Stimulated activated CD8-positive, alpha-beta memory T cell treated with anti-CD3 and anti-CD28 coated beads, Interleukin-7, amount 100 ng/mL, for 24 hours (primary cell): ENCODE measurements at places on chromosomes 4 and X.

- DNase-seq: no peak
These were observed at the start of gene DKK2 for GRCh38 chr4:107035819-107036583. TSS of gene DKK2 (minus strand) at chr4:107036313. CDS start at chr4:107035591, 722 bp downstream.

DNA sequence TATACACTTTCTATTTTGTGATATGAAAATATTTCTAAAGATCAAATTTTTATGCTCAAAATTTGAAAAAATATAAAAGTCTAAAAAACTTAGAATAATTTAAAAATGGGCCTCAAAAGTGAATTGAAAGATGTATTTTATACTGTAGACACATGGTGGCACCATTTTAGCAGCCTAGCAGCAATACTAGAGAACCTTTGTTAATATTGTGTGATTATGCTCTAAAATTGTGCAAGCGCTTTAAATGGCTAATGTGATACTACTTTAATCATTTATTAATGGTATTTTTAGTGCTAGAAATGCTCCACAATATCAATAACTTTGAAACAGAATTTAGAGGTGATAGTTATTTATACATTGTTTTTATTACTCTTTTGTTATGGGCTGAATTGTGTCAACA is 3.7 kb upstream of the GUF1 start:
- no peak for DNase-seq

- no peak for DNase-seq
These were observed 90.4 kb downstream of the RASL11B start for GRCh38 chr4:52952540-52952939.

GRCh38 chr4:2243681-2244380 is 1.9 kb upstream of the HAUS3 start:
- DNase-seq: no peak

DNA sequence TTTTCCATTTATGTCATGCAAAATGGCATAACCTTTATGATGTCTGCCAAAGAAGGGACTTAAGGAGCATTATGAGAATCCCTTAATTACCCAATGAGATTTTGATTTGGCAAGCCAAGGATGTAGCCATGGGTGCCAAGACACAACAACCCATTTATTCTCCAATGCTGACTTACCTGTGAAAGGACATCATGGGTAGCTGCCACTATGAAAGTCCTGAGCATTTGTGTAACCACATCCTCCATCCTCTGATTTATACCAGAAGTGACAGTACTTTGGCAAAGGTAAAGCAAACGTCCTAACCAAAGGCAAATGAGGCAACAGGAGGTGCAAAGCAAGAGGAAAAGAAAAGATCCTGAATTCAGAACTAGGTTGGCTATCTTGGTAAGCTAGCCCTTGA is 87.3 kb upstream of the EMCN start:
- DNase-seq: no peak
